KG1 (cell line): ENCODE measurements at places on chromosomes 1 and 21.

DNA sequence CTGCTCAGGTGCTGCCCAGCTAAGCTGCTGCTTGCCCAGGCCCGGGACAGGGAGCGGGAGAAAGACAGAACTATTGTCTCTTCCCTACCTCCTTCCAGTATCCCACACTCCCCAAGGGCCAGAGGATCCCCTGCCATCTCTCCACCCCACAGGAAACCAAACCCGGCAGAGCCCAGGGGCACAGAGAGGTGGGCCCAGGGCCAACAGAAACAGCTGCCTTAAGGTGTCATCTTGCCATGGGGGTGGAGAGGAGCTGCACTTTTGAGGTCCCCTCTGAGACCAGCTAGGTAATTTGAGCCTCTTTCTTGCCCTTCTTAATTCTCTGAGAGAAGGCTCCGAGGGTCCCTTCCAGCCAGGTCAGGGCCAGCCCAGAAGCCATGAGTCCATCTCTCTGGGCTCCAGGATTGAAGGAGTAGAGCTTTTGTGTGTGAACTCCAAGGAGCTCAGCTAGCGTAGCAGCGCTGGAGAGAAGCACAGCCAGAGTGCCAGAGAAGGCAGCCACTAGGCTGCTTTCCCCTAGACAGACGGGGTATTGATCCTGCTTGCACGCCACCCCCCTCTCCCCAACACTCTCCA lies 9.7 kb upstream of the GPR61 start:
- no peak for DNase-seq

DNA sequence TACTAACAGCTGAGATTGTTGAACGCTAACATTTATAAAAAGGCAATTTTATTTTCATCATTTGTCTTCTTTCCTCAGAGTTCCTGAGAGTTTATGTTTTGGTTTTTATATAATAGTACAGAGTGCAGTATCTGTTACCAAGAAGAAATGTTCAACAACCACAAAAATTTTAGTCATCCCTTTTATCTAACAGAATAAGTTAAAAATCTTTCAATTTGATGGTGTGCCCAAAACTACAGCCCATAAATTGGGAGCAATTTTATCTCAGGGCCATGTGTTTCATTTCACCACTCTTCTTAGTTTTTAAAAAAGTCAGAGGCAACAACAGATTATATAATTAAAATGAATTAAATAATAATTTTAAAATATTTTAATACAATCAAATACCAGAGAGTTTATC lies 37.1 kb downstream of the NEXN start:
- DNase-seq: no peak

- no peak for DNase-seq
These were observed 120.3 kb downstream of the ZBTB18 start for GRCh38 chr1:244171241-244171985.

DNA sequence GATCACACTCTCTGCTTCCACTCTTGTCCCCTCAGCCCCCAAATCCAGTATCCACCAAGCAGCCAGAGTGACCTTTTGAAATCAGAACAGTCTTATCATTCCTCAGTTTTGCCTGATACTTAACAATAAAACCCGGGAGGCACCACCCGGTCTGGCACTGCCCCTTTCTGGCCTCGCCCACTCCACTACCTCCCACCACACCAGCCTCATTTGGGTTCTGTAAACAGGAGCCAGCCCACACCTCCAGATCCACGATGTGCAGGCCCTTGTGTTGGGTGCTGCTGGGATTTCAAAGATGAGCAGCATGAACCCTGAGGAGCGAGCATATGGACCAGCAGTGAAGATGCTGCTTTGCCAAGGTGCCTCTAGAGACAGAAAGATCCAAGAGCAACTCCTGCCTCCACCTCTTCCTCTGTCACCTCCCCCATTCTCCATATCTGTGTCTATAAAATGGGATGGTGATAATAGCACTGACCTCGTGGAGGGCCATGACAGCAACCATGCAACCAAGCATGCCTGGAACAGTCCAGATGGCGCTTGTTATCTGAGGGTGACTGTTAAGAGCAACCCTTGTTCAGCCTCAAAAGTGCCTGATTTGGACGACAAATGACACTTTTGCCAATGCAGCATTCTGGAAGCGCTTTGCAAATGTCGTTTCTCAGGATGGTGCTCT lies 136.0 kb downstream of the IGSF21 start:
- no peak for DNase-seq

DNA sequence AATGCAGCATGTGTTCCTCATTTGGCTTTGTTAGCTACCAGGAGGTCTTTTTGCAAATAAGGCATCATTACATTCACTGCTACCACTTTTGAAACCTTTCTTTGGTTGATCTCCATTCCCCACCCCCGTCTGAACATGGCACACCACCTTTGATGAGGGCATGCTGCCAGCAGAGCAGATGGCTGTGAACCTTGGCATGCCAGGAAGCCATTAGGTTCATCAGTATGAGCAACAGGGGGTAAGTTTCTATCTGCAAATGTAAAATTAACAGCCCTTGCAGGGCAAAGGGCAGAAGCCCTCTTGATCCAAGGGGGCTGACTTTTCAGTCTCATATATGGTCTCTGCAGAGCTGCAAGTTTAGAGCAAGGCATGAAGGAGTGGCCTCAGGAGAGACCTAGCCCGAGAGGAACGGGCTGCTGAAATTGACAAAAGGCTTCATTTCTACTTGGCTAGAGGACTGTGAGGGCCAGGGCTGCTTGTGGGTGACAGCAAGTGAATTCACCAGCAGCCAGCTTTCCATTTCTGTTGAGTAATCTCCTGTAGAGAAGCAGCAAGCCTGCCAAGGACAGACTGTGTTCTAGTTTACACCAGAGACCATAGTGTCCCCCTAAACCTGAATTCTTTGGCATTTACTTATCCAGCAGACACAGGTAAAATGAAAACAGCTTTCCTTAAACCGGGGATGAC lies 127.9 kb downstream of the ZNF326 start:
- DNase-seq: no peak

DNA sequence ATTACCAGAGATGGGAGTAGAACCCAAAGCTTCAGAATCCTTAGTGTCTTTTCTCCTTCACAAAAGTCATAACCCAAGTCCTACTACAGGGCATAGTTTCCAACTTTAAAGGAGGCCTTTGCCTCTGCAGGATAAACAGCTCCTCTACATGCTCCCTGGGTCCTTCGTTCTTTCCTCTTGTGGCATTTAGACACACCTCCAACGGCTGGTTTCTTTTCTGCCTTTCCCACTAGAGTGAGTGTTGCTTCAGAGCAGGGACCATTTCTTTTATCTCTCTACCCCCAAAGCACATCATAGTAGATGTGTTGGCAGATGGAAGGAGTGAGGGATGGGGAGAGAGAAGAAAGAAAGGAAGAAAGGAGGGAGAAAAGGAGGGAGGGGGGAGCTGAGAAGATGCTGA lies 144.7 kb upstream of the SPATA6 start:
- no peak for DNase-seq

- no peak for DNase-seq
These were observed 131.6 kb upstream of the ETV3 start for GRCh38 chr1:157269656-157270375.
